Cardiac septum (tissue), 1 donor: ENCODE measurements at places on chromosomes 3 and 15. TPM values are rescaled to one million over a fixed set of nuclear protein-coding genes. Genes with fewer than 3 reads are reported as not detected.

DNA sequence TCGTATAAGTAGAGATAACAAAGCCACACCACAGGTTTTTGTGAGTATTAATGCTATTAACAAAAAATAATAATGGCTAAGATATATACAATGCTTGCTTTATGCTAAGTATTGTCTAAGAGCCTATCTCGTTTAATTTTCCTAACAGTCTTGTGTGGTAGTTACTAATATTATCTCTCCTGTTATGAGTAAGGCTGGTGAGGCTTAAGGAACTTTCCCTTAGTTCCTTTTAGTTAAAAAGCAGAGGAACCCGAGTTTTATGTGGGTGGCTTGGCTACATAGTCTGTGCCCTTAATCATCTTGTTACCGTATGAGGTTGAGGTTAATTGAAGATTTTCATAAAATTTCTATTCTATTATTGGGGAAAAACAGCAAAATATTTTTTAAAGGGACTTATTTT, 218.4 kb downstream of the SOX2 start:
- no peak for DNase-seq

DNA sequence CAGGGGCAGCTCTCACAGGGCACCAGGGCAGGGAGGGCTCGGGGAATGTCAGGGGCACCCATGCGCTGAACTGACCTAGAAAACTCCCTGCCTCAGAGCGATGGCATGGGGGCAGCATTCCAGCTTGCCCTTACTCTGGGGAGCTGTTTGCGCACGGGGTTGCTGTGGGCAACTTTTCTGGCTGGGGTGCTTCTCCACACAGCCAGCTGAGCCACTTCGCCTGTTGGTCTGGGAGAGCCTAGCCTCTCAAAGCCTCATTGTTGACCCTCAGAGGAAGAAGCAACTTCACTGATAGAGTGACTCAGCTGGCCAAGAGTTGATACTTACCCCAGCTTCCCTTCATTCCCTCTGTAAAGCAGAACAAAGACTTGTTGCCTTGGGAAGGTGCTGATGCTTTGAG, 42.6 kb upstream of the MRPS22 start:
- no peak for DNase-seq

DNA sequence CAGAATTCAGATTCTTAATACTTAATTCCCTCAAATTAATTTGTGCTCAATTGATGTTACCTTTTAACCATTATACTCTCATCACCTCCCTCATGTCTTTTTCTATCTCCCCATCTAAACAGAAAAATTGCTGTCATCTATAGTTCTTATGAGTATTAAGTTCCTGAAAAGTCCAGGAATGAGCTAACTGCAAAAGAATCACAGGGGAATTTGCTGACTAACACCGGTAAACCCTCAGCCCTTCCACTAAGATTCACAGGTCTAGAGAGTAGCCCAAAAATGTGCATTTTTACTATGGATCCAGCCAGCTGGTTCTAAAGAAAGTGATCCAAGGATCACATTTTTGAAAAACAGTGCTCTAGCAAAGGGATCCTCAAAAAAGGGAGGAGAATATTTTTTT, 67.0 kb downstream of the SETD2 start:
- no peak for DNase-seq

The MME gene
- total RNA-seq, result 3.6 TPM

The PLXNA1 gene
- 31.6 TPM for total RNA-seq
